Central memory CD8-positive, alpha-beta T cell (primary cell): ENCODE measurements at places on chromosomes 4 and X.

GRCh38 chr4:39855909-39856512 lies 121.7 kb downstream of the PDS5A start:
- no peak for DNase-seq

DNA sequence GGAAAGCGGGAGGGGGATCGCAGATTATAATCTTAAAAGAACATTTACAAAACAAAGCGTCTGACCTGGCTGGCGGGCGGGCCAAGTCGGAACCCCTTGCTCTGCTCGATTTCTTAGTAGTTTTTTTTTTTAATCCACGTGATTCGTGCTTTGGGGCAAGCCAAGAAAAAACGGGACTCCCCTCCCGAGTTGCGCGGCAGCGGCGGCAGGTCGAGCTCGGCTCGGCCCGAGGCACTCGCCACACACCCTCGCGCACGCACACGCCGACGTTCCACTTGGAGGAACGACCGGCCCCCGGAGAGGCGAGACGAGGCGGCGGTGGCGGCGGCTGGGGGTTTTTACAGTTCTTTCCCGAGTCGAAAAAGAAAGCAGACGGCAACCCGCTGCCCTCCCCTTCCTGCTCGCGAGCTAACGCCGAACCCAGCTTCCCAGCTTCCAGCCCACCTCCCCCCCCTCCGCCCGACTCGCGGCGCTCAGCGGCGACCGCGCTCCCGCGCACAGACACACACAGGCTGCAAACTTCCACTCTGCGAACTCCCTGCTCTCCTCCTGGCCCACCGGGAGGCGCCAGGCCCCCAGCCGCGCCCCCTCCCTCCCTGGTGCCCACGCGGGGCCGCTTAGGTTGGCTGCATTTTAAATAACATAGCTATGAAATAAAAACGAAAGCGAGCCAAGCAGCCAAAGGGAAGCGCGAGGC lies 1.2 kb downstream of the BCOR start:
- peak; percentile 61 for DNase-seq

- no peak for DNase-seq
Observed at GRCh38 chr4:183158062-183158461, 59.0 kb downstream of the WWC2 start.

GRCh38 chr4:179325181-179325580 lies 1882.9 kb upstream of the AGA start:
- no peak for DNase-seq

- DNase-seq, result no peak
Observed at GRCh38 chrX:19673375-19674040, 158.2 kb upstream of the MAP3K15 start.

GRCh38 chr4:26050212-26050643 lies 136.2 kb downstream of the SMIM20 start:
- no peak for DNase-seq

- DNase-seq, result no peak
Observed at GRCh38 chrX:132375941-132376340, 112.9 kb downstream of the MBNL3 start.
